Posterior vena cava (tissue), 2 donors: ENCODE measurements at places on chromosomes 1 and 21.

DNA sequence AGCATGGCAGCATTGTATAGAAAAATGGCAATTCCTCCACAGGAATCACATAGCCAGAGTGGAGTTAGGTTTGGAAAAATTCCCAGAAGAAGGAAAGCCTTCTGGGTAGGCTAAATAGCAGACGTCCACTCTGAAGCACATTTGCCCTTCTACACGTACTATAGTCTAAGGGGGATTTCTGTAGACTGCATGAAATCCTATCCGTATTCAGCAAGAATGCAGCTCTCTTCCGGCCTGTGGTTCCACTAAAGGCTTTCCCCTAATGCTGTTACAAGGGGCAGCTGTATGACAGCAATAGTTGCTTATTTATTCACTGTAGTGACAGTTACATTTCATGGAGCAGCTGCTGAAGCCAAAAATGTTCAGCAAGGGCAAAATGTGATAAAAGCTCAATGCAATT, 263.6 kb downstream of the RWDD3 start:
- DNase-seq = no peak

DNA sequence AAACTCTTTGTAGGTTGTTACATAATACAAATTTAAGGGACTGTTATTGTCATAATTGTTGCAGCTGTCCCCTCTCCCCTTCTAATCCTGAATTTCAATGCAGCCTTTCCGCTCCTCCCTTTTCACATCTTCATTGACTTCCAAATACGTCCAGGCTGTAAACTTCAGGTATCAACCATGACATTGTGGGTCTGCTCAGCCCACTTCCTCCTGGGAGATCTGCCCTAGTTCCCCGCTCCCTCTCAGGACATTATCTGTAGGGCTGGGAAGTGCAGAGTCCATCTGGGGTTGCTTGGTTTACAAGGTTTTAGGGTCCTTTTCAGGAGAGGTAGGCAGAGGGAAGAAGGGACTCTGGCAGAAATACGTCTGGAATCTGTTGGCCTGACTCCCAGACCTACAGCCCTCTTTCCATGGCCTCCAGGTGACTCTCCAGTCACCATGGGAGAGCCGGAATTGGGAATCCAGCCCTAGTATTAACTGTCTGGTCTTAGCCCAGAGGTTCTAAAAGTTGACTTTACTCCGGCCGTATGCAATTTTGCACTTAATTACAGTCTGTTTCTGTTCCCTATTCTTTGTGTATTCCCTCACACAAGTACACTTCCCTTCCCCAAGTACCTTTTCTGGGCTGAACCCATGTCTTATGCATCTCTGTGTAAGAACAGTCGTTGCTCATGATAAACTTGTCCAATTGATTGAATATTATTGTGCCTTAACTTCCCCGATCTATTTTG, 4.7 kb upstream of the DENND2D start:
- no peak for DNase-seq

DNA sequence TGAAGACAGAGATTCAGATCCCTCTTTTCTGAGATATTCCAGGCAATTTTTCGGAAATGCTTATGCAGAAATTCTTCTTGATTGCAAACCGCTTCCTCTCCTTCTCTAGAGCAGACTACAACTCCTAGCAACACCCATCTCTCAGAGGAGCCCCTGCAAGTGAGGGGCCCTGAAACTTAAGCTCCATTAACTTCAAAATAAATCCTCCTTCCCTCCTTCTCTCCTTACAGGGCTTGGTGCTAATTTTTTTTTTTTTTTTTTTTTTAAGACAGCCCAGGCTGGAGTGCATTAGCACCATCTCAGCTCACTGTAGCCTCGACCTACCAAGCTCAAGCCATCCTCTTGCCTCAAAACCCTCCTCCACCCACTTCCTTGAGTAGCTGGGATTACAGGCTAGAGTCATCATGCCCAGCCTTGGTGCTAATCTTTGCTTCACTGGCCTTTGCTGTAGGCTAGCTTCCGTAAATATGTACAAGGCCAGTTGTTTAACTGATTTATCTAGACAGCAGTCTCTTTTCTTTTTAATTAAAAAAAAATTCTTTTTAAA, 30.2 kb upstream of the SFPQ start:
- DNase-seq = no peak

DNA sequence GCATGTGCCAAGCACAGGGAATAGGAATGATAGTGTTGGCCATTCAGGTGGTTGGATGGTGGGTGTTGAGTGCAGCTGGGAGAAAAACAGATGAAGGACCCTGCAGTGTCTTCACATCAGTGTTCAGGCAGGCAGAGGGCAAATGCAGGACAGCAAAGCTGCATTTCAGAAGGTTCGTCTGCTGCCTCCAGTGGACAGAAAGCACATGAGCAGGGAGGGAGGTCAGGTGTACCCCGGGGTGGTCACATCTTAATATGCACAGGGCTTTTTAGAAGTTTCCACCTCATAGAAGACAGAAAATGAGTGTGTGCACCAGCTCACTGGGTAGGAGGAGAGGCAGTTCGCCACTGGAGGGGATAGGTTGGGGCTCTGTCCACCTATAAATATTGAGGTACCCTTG, 184.9 kb downstream of the SLC35F3 start:
- no peak for DNase-seq

DNA sequence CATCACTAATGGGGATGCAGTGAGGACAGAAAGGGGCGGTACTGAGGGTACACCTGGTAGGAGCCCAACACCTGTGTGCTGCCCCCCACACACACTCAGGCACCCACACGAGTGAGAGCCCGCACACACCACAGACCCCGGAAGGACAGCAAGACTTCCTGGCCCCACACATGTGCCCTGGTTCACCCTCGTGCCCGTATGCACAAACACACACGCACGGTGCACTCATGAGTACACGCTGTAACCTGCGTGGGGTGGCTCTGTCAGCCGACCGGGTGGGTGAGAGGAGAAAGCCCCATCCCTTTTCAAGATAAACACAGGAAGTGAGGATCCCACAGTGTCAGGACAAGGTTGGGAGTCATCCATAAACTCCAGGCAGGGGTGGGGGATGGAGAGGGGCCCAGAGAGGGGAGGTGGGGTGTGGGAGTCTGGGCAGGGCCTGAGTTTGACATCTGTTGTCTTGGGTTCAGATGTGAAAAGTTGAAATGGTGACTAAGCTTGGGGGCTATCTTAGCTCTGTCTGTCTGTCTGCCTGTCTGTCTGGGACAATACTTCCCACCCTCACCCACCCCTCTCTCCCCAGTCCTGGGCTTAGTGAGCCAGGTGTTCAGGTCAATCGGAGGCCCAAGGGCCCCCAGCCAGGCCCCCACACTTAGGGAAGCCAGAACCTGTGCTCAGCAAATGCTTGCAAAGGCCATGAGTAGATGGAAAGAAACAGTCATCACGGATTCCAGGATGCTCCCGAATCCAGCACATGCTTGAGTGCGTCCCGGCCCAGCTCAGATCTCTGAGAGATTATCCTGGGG, 119.8 kb upstream of the ZBTB40 start:
- peak; percentile 79 for DNase-seq

GRCh38 chr1:88286716-88287115, 397.4 kb upstream of the PKN2 start:
- DNase-seq = no peak

DNA sequence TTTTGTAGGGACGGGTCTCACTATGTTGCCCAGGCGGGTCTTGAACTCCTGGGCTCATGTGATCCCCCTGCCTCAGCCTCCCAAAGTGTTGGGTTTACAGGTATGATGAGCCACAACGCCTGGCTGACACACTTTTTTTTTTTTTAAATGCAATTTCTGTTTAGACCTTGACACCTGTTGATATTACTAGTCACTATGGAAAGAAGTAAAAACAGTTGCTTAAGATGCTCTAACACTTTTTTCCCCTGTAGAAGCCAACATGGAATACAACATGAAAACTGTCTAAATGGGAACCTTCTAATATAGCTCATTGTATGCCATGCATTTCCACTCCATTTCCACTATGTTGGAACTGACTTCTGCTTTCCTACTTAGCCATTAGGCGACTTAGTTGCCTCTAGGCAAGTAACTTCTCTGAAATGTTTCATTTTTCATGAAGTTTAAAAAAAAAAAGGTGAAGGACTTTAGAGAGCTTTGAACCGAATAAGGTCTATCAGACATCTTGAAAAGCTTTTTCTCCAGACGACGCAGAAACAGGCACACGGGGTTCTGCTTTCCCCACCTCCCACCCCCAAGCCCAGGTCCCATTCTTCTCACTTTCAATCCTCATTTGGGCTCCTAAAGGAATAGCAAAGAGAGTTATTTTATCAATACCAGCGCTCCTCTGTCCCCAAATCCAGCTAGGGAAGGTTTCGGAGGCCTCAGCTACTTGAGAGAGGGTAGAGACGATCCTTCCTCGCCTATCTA, 648 bp upstream of the DR1 start:
- no peak for DNase-seq

DNA sequence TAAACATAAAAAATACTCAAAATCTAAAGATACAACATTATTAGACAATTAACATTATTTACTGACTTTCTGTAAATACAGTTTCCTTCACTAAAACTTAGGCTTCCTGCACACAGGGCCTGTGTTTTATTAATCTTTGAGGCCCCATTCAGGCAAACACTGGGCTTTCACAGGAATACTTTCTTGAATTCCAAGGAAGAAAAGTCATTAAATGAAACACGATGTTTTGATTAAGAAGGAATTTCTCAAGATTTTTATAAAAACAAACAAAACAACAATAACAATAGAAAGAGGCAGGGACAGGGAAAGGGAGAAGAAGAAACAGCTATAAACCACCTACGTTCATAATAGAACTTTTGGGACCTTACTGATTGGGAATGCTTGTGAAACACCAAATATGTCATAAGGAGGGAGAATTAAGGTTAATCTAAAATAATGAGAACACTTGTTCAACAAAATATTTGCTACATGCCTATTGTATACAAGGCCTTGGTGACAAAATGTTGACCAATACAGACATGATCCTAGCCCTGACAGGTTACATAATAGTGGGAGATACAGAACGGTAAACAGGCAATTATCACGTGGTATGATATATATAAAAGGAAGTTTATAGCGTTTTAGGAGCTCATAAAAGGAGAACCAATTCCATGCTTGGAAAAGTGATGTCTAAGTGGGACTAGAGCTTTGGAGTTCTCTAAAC, 3.6 kb downstream of the DDAH1 start:
- DNase-seq = no peak

DNA sequence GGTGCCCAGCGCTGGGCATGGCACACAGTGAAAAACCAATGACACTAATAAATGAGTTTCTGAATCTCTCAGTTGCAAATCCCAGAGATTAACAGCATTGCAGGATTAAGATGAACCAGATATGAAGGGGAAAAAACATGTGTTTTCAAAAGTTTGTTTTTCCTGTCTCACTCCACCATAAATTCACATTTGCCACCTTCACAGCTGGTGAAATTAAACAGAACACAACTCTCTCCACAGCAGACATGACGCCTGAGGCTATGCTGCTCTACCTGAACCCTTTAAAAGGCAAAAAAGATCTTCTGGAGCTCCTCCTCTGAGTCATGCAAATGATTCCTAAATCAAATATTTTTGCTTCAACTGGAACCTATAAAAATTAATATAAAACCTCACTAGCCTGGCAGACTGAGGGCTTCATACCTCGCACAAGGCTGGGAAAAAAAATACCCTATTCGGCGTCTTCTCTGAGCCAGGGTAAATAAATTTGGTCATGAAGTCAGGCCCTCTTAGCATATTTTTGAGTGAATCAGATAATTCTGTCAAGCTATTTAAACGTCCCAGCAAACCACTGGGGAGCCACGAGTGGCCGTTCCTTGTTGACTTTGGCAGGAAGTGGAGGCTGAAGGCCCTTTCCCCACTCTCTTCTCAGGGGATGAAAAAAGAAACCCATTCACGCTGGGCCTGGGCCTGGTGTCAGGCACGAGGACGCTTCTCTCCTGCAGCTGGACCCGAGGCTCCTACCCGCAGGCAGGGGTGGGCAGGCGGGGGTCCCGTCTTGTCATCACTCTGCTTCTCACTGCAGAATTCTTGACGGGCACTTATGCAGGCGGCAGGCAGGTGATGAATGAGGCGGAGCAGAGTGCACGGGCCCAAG, 53.0 kb downstream of the DMRTB1 start:
- DNase-seq = no peak

DNA sequence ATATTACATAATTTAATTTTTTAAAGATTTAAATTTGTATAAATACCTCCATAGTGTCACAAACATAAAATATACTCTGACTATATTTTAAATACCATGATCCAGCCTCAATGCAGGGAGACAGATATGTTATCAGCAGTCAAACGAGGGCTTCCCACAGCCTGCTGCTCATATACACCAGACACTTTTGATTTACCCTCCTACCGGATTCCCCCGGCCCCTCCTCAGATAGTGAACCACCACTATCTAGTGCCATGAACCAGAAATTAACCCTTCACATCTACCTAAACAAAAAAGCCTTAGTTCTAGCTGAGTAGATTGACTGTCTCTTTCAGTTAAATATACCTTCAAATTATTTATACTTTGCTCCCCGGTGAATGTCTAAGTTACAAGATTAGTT, 52.4 kb upstream of the C1orf53 start:
- DNase-seq = no peak

DNA sequence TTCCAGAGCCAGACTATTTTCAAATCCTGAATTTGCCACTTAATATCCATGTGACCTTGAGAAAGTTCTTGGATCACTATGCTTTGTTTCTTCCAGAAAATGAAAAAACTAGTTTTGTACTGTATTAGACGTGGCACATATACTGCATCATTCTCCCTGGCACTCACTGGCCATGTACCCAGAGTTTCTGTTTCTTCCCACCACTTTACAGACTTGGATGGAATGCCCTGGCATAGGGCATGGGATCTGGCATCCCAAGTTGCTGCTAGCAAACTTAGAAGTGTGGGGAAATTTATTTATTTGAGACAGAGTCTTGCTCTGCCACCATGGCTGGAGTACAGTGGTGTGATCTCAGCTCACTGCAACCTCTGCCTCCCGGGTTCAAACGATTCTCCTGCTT, 10.0 kb downstream of the KLF18 start:
- DNase-seq = no peak

GRCh38 chr1:25586181-25586588, 30.4 kb upstream of the MAN1C1 start:
- DNase-seq = peak; percentile 22

DNA sequence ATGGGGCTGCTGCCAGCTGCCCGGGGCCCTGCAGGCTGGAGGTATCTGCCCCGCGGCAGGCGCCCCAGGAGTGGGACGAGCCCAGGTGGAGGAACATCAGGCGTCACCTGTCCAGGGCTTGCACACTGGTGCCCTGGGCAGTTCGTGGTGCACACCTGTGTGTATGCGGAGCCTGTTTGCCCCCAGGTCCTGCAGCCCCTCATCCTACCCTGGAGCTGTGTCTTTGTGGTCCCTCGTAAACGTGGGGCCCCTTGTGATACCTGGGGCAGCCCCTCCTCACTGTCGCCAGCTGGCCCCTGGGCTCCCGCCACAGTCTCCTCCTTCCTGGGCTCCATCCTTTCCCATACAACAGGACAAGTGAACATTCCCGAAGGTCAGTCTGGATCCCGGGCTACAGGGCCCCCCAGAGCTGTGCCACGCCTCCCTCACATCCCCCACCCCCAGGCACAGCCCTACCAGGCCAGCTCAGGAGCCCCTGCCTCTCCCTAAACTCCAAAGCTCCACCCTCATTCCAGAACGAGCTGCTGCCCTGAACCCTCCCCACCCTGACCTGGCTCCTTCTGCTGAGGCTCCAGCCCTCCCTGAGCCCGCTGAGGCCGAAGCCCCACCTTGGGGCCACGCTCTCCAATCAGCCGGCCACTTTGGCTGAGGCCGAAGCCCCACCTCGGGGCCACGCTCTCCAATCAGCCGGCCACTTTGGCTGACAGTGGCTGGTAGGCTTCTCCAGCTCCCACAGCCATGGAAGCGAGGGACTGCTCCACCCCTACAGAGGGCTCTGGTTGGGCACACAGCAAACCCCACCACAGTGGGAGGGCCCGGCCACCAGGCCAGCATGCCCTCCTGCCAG, 42.6 kb downstream of the UBE2G2 start:
- peak; percentile 67 for DNase-seq

- no peak for DNase-seq
Observed at GRCh38 chr1:116127123-116127847, 16.1 kb downstream of the MAB21L3 start.
